ENCODE measurements at places on chromosomes 11 and 22.

DNA sequence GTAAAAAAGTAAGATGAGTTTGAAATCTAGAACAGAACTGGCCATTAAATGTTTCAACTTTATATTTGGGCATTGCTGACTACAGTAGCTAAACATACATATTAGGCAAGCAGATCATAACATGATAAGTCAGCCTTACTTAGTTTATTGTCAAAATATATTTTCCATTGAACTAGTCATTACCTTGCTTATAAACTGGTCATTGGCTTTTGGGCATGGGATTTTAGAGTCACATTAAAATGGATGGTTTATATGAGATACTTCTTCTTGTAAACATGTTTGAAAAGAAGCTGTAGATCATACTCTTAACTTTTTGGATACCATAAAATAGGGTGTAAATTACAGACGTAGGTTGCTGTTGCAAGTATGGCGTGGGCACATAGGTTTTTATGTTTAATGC, 2.7 kb downstream of the HIPK3 start:
- no peak for DNase-seq

GRCh38 chr11:57240007-57240406, 3.0 kb upstream of the APLNR start:
- DNase-seq = no peak

DNA sequence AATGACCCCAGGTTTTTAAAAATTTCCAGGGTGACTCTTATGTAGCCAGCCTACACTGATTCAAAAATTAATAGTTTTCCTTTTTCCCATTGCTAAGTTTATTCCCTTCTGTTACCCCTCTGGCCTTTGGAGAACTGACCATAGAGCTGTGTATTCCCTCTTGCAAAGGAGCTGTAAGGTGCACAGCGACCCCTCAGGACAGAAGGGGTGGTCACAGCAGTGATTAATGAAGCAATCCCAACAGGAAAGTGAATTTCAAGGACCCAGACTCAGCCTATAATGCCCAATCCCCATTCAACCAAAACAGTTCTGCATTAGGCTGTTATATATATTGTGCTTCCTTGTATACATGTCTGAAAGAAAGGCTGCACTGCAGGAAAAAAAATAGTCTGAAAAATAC, 147.1 kb downstream of the WT1 start:
- DNase-seq = no peak

DNA sequence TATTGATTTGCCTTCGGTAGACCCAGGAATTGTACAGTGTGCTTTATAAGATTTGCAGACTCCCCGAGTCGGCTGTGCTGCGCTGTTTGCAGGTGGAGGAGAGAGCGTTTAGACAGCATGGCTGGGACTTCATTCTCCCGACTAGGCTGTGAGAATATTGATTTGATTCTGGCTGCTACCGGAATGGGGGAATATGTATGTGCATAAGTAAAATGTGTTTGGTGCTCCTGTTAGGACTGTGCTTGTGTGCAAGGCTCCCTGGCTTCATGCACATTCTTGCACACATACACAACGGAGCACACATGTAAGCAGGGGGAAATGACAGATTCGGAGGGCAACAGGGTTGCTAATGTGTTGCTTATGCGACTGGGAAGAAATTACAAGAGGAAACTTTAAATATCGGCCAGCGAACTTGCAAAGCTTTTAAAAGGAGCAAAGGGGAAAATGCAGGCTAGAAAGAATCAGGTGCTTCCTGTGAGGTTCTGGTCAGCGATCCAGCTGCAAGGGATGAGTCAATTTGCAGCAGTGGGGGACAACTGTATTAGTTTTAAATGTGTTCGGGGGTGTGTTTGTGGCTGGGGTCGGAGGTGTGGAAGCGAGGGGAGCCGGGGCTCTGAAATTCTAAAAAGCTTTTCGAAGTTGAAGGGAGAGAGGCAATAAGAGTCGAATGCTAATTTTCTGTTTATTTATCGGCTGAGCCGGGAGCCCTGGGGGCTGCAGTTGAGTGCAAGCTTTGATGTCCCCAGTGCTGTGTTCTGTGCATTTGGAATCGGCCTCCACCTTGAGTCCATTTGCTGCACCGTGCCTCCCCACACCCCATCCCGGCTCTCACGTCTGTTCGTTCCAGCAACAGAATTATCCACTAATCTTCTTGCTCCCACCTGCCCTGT, 731 bp downstream of the NTM start:
- DNase-seq = no peak

DNA sequence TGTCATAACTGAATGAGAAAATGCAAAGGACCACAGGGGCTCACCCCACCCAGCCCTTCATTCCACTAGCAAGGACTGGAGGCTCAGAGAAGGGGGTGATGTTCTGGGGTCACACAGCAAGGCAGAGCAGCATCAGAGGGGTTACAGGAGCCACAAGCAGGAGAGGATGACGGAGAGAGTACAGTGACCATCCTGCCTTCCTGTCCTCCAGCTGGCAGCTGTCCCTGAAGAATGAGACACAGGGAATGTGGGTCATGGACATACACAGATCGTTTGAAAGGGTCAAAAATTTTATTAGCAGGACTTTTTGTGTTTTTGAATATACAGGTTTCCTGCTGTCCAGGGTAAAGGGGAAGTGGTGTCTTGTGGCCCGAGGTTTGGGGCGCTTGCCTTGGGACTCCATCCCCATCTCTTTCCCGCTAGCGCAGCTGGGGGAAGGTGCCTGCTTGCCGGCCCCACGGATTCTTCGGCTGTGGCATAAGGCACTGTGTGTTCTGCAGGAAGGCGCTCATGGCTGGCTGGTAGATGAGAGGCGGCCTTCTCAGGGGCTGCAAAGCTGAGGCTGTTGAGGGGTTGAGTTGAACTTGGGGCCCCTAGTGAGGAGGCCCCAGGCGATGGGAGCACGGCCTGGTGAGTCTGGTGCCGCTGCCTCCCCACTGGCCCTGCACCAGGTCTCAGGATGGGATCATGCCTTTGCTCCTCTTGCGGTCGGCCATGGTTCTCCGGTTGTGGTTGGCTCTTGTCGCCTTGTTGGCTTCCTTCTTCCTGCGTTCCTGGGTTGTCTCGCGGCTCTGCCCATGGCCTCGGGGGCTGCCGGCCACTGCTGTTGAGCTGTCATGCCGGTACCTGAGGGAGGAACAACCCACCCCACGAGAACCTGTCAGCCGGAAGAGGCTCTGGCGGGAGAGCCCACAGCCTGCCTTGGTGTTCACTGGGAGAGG, 21.4 kb downstream of the UQCR10 start:
- DNase-seq = no peak

- DNase-seq = no peak
Measured at GRCh38 chr11:61083601-61084147, 18.6 kb upstream of the CD5 start.

GRCh38 chr11:69644962-69645675, 4.2 kb downstream of the CCND1 start:
- DNase-seq = no peak

DNA sequence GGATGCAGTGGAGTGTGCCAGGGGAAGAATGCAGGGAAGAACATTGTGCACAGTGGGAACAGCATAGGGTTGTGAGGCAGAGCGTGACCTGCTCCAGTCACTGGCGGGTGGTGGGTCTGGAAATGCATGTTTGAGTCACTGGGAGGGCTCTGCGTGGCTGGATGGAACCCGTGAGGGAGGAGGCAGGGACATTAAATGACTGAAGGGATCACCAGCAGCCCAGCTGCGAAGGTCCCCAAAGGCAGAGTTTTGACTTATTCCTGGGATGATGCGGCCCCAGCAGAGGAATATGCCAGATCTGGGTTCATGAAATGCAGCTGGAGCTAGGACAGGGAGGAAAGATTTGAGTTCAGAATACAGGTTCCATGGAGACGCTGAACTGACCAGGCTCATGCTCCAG, 104.0 kb upstream of the FGF3 start:
- DNase-seq = no peak

- DNase-seq = no peak
Measured at GRCh38 chr22:24507716-24508115, 12.6 kb downstream of the UPB1 start.

GRCh38 chr11:101880222-101880621, 34.6 kb upstream of the CEP126 start:
- DNase-seq = no peak

DNA sequence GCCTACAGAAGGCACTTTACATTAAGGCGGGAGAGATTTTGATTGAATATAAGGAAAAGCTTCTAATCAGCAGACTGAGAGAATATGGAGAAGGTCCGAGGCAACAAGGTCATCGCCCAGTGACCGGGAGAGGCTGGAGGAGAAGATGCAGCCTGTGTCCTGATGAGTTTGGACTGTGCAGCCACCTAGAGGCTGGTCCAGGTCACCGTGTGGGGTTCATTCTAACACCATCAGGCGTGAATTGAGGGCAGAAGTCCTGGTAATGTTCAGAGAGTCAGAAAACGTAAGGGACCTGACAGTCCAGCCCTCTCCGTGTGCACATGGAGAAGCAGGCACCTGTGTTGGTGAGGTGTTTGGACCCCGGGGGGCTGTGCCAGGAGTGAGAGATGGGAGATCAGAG, 102.7 kb downstream of the FEZ1 start:
- no peak for DNase-seq

DNA sequence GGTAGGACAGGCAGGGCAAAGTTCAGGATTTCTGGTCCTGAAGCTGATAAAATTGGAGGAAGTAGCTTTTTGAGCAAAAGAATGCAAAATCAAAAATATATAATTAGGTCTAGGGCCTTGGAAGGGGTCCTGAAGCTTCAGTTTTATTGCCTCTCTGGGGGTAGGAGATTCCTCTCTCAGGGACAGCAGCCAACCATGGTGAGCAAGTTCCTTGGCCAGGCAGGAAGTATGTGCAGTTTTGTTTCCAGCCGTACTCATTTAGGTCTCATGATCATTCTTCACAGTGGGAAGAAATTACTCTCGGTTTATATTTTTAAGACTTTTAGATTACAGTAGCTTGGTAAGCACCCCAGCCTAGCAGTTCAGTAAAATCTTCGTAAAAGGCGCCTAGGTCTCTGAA, 2.9 kb upstream of the RAB38 start:
- no peak for DNase-seq

- DNase-seq = no peak
Measured at GRCh38 chr22:19215360-19215759, 36.8 kb upstream of the SLC25A1 start.

DNA sequence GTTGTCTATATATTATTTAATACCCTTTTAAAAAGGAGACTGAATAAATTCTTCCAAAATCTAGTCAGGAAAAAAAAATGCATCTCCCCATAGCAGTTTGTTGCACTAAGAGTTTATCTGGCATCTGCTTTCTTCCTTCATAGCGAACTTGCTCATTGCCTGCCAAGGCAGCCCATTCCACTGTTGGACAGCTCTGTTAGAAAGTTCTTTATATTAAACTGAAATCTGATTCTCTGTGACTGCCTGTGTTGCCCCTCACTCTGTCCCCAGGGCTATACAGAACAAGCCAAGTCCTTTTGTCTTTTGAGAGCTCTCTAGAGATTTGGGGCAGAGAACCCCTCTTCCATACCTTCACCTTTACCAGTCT, 3.3 kb upstream of the CHRDL2 start:
- no peak for DNase-seq

GRCh38 chr11:12775955-12776354, 101.7 kb downstream of the TEAD1 start:
- no peak for DNase-seq

DNA sequence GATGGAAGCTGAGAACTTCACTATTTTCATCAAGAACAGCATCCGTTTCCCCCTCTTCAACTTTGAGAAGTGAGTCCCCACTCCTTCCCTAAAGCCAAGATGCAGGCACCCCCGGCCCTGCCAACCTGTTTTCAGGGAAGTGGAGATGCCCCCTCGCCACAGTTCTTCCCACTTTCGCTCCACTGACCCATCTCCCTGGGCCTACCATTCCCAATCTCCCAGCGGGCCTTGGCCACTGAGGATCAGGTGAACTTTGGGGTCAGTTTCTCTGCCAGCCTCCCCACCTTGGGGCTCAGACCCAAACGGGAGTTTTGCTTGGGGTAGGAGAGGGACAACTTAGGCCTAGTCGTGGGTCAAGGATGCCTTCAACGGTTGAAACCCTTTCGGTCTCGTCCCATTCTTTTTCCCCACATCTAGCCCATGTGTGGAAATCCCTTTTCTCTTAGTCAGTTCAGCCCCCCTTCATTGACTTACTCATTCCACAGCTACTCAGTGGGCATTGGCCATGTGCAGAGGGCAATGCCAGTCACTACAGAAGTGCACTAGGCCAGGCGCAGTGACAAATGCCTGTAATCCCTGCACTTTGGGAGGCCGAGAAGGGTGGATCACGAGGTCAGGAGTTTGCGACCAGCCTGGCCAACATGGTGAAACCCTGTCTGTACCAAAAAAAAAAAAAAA, 10.6 kb downstream of the P2RX3 start:
- DNase-seq = no peak

DNA sequence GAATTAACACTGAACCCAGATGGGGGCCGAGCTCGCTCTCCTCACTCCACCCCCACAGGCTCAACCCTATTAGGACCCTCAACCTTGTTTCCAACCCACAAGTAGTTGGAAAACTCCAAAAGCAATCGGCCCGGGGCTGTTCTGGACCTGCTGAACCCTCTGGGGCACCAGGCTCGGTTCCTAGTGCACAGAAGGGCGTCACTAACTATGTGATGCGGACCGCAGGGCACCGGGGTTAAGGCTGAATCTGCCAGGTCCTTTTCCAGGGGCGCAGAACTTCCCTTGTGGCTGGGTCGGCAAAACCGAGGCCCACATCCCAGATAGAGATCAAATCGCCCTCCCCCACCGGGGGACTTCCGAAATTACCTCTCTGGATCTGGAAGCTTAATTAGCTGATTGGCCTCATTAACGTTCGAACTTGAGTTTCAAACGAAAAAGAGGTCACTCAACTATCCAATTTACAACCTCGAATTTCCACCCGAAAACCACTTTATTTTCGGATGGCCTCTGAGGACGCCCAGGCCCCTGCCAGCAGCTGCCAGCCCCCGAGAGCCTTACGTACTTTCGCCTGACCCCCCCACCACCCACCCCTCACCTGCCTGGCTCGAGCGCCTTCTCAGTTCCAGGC, 1.7 kb downstream of the SHANK2 start:
- DNase-seq = no peak

DNA sequence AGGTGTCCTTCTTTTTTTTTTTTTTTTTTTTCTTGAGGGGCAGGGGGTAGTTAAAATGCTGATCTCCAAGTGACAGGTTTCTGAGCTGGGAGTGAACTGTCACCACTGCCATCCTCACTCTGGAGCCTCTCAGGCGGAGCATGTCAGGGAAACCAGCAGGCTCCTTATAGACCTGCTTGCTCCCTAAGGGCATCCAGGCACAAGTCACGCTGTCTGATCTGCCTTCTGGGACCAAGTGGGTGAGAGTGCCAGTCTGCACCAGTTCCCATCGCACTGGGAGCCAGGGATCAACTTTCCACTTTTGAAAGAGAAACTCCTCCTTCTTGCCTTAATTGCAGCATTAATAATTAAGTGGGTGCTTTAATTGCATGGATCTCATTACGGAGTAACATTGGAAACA, 537.9 kb upstream of the CADM1 start:
- DNase-seq = no peak

DNA sequence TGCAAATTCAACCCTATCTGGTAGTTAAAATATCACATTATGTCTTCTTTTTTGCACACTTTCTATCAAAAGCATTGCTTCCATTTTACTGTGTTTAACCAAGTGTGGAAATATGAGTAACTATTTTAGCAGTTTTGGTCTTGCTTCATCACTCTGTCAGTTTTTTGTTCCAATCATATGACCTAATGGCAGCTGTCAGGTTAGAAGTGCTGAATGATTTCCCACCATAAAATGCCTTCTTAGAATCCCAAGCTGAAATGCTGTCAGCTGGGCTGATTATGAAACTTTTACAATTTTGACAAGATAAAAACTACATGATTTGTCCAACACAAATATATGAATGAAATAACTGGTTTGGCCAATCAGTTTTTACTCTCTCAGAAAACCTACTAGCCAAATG, 1654.6 kb upstream of the RAG2 start:
- DNase-seq = no peak

- DNase-seq = no peak
Measured at GRCh38 chr22:32904044-32904443, 102.5 kb downstream of the TIMP3 start.
